ENCODE measurements at places on chromosomes 6 and 20. TPM values are rescaled to one million over a fixed set of nuclear protein-coding genes. Genes with fewer than 3 reads are reported as not detected.

The SUN5 gene
- total RNA-seq = not detected

The FAM83B gene
- total RNA-seq = not detected

The SH3BGRL2 gene
- total RNA-seq = 11.8 TPM

GRCh38 chr6:134575221-134575620 is 257.3 kb upstream of the SGK1 start:
- H3K4me3 ChIP-seq = no peak overlapping the region
- no peaks in the 10 kb centered on the region for H3K27me3 ChIP-seq
- H3K36me3 ChIP-seq = no peaks in the 10 kb centered on the region
- no peak overlapping the region for H3K27ac ChIP-seq
- DNase-seq = no peak

GRCh38 chr20:22305381-22305780 is 279.0 kb downstream of the FOXA2 start:
- no peak for DNase-seq
- H3K27me3 ChIP-seq = peaks cover 68% of the 10 kb centered on the region
- no peak overlapping the region for H3K27ac ChIP-seq
- no peaks in the 10 kb centered on the region for H3K4me1 ChIP-seq

GRCh38 chr6:106039897-106040592 is 46.1 kb upstream of the PRDM1 start:
- H3K4me3 ChIP-seq = no peak overlapping the region
- DNase-seq = no peak
- H3K27ac ChIP-seq = no peak overlapping the region
- no peaks in the 10 kb centered on the region for H3K4me1 ChIP-seq

- DNase-seq = peak; percentile 25
- H3K4me3 ChIP-seq = peak overlapping the region; percentile 8
- no peak overlapping the region for H3K27ac ChIP-seq
- H3K4me1 ChIP-seq = peaks cover 14% of the 10 kb centered on the region
- H3K27me3 ChIP-seq = peaks cover 94% of the 10 kb centered on the region
These were observed 83.9 kb upstream of the AFDN start for GRCh38 chr6:167742719-167743303.

- no peaks in the 10 kb centered on the region for H3K36me3 ChIP-seq
- H3K4me3 ChIP-seq = no peak overlapping the region
- DNase-seq = no peak
- H3K4me1 ChIP-seq = peaks cover 18% of the 10 kb centered on the region
- H3K27me3 ChIP-seq = no peaks in the 10 kb centered on the region
These were observed 1.3 kb downstream of the CALHM5 start for GRCh38 chr6:116512734-116513133.

DNA sequence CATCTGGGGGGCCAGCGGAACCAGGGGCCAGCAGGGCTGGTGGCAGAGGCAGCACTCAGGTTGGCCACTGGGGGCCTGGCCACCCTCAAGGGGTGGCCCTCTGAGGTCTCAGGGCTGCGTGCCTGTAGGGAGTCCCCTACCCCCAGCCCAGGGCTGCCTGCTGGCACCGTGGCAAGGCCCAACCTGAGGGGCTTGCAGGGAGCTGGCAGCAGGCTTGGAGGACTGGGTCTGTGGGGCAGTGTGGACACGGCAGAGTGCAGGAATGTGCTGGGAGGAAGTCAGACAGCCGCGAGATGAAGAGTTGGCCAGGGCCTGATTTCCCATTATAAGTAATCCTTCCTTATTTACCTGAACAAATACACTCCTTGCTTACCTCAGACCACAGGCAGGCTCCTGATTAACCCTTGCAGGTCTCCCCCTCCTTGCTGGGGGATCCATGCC is at the start of gene SPDEF:
Gene SPDEF, minus strand, starts transcription at position 299 of the 441 bp plus-strand sequence. CDS start 11,874 bp downstream, outside the sequence.
- no peaks in the 10 kb centered on the region for H3K27me3 ChIP-seq
- H3K4me1 ChIP-seq = peaks cover 20% of the 10 kb centered on the region
- no peaks in the 10 kb centered on the region for H3K36me3 ChIP-seq
- no peak for DNase-seq

DNA sequence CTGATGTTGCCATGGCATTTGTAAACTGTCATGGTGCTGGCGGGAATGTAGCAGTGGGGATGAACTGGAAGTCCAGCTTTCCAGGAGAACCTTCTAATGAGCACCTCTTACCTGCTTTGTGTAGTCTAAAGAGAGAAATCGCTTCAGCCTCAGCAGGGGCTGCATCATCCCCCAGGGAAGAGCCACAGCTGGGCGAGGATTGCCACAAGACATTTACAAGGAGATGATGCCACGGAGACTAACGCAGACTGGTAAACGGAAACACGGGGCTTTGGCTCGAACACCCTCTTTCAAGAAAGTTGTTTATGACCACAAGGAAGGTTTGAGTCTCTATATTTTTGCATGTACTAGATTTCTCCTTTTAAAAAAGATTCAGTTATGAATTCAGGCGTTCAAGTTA is 72.9 kb downstream of the CDH26 start:
- H3K4me1 ChIP-seq = peaks cover 46% of the 10 kb centered on the region
- peak overlapping the region; percentile 59 for H3K27ac ChIP-seq
- no peak overlapping the region for H3K4me3 ChIP-seq
- peaks cover 1% of the 10 kb centered on the region for H3K36me3 ChIP-seq

- H3K4me1 ChIP-seq = peaks cover 26% of the 10 kb centered on the region
- H3K27me3 ChIP-seq = no peaks in the 10 kb centered on the region
- H3K27ac ChIP-seq = no peak overlapping the region
- H3K4me3 ChIP-seq = no peak overlapping the region
- DNase-seq = no peak
- peaks cover 5% of the 10 kb centered on the region for H3K36me3 ChIP-seq
These were observed 16.0 kb downstream of the UQCC2 start for GRCh38 chr6:33695451-33695887.
